ENCODE measurements at places on chromosomes 2 and 18.

GRCh38 chr2:23838581-23838980 lies 88.3 kb downstream of the ATAD2B start:
- DNase-seq: no peak

DNA sequence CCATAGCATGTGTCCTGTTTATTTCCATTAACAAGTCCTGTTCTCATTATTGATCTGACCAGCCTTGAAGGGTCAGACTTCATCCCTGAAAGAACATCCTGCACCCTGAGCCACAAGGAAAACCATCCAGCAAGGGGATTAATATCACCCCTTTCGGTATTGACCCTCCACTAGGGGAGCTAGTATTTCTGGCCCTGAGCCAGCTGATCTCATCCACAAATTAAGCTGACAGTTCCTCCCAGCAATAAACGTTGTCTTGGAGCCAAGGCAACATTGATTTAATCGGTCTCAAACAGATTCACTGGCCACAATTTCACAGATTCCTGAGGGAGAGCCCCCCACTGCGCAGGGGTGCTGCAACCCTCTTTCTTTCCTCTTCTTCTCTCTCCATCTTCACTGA lies 353.1 kb upstream of the FANCL start:
- DNase-seq: peak; percentile 57

GRCh38 chr2:162126111-162126519 lies 25.9 kb downstream of the GCG start:
- no peak for DNase-seq

DNA sequence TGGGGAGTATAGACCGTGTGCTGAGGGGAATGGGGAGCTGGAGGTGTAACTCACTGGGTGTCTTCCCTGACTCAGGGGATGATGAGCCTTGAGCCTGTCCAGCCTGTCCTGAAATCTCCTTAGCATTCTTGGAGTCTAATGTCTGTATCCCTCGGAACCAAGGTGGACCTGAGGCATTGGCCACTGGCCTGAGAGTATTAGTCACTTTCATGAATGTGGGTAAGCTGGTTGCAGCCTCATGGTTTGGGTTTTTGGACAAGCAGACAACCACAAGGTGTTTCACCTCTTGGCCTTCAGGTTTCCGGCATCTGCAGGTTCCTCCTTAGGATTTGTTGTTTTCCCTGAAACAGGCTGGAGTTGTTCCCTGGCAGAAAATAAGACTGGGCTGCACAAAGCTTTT lies 63.2 kb downstream of the PRKCE start:
- DNase-seq: no peak

Measured in eye (tissue), 1 donor.